ENCODE measurements at places on chromosomes 2 and 18.

- no peak for DNase-seq
These were observed 18.3 kb downstream of the SGPP2 start for GRCh38 chr2:222442665-222443064.

- no peak for DNase-seq
These were observed 56.9 kb upstream of the ZNF397 start for GRCh38 chr18:35183886-35184285.

DNA sequence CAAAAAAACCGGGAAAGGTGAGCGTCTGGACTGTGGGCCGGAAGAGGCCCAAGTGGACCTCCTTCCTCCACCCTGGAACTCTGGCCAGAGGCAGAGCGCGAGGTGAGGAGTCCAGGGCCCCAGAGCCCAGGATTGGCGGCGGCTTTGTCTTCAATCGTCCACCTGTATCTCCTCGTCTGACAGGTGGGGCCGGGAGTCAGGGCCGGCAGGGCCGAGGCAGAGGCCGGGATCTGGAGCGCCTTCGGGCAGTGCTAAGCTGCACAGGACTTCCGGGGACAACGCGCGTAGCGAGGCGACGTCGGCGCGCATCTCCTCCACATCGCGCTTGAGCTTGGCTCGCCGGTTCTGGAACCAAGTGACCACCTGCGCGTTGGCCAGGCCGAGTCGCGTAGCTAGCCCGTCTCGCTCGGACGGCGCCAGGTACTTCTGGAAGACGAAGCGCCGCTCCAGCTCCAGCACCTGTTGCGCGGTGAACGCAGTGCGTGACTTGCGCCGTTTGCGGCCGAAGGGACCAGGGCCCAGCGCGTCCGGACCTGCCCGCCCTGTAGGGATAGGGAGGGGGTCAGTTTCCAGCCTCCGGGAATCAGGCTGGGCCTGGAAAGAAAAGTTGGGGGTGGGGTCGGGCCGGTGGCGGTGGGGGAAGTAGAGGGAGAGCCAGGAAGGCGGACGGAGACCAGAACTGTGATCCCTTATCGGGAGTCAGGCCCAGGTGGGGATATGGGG is 1.5 kb downstream of the LBX2 start:
- DNase-seq, result no peak

DNA sequence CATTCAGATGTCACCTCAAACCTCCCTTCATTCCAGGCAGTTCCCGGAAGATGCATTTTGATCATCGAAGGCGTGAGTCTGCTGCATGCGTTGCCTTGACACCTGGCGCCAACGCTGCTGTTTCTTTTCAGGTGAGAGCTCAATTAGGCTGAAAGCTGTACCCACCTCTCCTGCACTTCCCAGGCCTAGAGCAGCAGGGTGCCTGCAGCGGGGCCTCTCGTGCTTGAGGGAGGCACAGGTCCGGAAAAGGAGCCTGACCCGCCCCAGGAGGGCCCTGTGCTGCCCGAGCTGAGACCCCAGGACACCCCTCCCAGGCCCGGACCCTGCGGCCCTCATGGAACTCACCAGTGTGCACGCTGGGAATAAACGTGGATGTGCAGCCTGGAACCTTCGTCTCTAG is 31.4 kb upstream of the KCNG2 start:
- no peak for DNase-seq

DNA sequence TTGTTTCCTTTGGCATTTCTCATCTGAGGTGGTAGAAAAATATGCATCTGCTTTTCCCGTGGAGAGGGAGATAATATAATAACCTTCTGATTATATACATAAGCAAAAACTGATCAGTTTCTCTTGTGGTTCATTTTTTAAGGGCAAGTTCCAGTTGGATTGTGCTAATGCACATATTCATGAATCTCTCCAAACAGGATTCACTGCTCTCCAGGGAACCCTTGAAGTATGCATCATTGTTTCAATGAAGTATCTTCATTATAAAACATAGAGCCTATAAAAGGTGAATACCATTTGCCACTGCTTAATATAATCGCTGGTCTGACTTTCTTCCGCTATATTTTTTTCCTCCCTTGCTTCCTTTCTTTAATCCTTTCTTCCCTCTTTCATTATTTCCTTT is 384.7 kb downstream of the FIGN start:
- DNase-seq, result no peak

DNA sequence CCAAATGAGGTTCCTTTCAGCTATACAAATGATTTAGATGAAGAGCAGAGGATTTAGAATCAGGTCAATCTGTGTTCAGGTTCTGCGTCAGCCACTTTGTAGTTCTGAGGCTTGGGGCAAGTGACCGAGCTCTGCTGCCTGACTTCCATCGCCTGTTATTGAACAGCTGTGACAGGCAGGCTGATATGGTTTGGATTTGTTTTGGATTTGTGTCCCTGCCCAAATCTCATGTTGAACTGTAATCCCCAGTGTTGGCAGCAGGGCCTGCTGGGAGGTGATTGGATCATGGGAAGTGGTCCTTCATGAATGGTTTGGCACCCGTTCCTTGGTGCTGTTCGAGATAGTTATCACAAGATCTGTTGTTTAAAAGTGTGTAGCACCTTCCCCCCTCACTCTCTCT is 18.6 kb downstream of the TYMS start:
- no peak for DNase-seq

DNA sequence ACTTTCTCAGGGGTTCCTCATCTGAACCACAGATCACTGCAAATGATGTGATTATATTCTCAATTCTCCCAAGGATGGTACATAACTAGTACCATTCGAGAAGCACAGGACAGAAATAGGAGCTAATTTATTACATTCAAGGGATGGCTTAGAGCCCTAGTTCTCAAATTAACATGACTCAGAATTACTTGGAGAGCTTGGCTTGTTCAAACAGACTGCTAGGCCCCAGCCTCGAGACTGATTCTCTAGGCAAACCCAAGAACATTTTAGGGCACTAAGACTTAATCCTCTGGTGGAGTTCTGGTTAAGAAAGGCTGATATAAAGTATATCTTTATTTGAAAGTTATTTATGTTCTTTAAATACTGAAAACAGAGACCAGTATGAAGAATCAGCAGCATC is 35.8 kb downstream of the HIBCH start:
- no peak for DNase-seq

- no peak for DNase-seq
These were observed 14.7 kb downstream of the RRM2 start for GRCh38 chr2:10137053-10137843.

DNA sequence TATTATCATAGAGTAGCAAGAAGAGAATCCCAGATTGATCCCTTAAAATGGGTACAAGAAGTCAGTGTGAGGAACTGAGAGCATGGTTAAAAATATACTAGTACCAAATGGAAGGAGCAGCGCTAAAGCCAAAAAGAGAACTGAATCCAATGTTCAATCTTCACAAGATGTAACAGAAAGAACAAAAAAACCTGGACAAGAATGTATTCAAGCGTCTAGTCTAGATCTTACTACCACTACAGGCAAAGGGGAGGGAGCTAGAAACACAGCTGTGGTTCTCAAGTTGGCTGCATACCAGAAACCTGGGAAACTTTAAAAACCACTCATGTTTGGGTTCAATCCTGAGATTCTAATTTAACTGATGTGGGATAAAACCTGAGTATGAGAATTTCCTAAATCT is 57.5 kb downstream of the PIAS2 start:
- no peak for DNase-seq

- no peak for DNase-seq
These were observed 122.6 kb upstream of the EPAS1 start for GRCh38 chr2:46174345-46175170.

GRCh38 chr2:132979339-132980093 is 309.5 kb upstream of the LYPD1 start:
- DNase-seq, result no peak
